ENCODE measurements at places on chromosomes 5 and 9.

- DNase-seq: no peak
Observed at GRCh38 chr5:6379246-6379645, 899 bp upstream of the MED10 start.

- DNase-seq: no peak
Observed at GRCh38 chr9:27460226-27461023, 63.7 kb upstream of the IFNK start.

- no peak for DNase-seq
Observed at GRCh38 chr5:33891788-33892619, at the start of gene ADAMTS12. TSS of gene ADAMTS12 (minus strand) at chr5:33891990. CDS start at chr5:33891856, 134 bp downstream.

- no peak for DNase-seq
Observed at GRCh38 chr9:4760122-4760521, 19.1 kb upstream of the AK3 start.

DNA sequence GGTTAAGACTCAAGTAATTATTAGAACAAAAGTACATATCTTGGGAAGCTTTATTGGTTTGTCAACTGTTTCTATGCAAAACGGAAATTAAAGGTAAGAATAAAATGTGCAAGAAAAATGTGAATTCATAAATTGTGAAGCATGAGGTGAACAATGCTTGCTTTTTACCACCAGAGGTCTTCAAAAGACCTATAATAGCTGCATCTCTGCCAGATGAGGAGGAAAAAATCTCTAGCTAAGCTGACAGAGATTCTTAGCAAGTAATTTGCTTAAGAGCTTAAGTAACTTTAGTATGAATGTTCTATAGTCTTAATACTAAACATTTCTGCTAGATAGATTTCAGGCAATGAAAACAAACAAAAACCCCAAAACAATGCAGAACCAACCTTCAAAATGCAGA is 54.1 kb downstream of the MRPS30 start:
- no peak for DNase-seq

DNA sequence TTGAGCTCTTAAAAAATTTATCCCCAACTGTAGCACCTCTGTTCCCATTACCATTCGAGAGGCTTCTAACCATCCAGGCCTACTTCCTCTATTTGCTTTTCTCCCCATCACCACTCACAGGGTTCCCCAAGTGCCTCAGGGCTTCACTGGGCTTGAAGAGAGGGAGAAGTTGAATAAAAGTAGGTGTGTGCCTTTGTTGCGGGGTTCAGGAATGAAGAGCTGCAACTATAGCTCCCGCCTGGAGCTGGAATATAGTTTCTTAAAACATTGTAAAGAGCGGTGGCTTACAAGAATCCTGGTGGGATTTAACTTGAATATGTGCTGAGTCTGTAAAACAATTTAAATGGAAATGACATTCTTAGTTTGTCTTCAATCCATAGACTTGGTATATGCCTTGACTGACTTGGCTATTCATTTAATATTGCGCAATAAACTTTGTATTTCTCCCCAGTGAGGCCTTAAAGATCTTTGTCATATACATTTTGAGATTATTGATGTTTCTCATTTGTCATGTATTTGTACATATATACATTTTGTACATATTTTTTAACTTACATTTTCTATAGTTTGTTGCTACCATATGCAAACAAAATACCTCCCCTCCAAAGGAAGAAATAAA is 7.2 kb downstream of the ENTREP1 start:
- no peak for DNase-seq

GRCh38 chr5:111004291-111004690 is 67.2 kb upstream of the TSLP start:
- no peak for DNase-seq

GRCh38 chr9:99736291-99736690 is 85.4 kb upstream of the NR4A3 start:
- no peak for DNase-seq

DNA sequence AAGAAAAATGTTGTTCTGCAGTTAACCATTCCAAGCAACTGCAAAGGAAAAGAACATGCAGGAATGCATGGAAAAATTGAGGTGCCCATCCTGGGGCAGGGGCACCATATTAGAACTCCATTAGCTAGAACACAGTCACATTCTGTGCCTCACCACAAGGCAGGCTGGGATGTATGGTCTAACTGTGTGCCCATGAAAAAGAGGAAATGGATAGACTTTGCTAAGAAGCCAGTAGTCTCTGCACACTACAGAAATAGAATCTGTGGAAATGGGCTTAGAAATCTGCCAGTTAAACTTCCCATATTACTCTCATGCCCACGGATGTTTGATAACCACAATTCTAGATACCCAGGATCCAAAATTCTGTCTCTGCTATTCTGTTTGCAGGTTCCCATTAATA is 423.8 kb upstream of the SMARCA2 start:
- DNase-seq: no peak

DNA sequence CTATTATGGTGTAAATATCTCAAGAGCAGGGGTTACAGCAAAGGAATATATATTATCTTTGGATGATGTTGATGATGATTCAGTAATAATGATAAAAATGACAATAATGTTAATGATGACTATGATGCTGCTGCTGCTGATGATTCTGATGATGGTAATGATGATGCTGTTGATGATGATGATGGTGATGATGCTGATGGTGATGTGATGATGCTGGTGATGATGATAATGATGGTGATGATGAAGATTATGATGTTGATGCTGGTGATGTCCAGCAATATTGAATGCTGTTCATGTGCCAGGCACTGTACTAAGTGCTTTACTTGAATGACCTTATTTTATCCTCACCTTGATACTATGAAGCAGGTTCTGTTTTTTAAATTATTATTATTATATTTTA is 226.0 kb upstream of the ANKH start:
- DNase-seq: no peak

- no peak for DNase-seq
Observed at GRCh38 chr5:83993803-83994202, 273.1 kb upstream of the HAPLN1 start.

GRCh38 chr9:133119103-133119845 is 1.8 kb downstream of the RALGDS start:
- no peak for DNase-seq

- DNase-seq: no peak
Observed at GRCh38 chr9:104374711-104375110, 129.4 kb upstream of the OR13F1 start.

GRCh38 chr9:107932046-107932445 is 442.5 kb upstream of the KLF4 start:
- DNase-seq: no peak

DNA sequence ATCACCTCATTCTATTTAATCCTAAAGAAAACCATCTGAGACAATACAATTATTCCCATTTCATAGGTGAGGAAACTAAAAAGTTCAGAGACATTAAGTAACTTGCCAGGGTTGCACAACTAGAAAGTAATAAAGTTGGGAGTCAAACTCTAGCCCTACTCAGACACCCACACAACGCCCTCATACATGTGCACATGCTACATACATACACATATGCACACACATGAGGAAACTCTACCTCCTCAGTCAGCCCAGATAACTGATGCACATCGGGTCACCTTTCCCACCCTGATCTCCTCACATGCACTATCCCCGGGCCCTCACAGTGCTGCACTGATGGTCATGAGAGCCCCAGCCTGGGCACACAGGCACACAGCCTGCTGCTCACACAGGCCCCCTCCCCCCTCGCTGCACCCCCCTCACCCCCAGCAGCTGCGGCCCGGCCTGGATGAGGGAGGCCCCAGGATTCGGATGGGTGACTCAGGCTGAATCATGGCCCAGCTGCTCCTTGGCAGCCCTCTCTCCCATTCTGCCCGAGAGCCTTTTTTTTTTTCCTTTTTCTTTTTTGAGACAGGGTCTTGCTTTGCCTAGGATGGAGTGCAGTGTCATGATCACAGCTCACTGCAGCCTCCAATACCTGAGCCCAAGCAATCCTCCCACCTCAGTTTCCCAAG is 5.0 kb upstream of the GPRIN1 start:
- no peak for DNase-seq

DNA sequence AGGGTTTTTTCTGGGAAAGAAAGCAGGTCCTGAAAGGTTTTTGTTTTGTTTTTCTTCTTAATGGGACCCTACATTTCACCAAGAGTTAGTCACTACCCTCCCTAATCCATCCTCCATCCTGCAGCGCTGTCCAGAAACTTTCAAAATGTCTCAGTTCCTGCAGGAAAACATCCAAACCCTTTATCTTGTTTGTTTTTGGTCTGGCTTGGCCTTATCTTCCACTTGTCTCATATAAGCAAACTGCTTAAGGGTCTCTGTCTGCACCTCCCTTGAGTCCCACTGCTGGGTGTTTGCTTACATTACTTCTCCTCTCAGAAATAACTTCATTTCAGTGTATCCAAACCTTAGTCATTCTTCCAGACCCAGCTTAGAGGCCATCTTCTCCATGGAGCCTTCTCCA is 11.0 kb upstream of the TRAF1 start:
- DNase-seq: no peak

DNA sequence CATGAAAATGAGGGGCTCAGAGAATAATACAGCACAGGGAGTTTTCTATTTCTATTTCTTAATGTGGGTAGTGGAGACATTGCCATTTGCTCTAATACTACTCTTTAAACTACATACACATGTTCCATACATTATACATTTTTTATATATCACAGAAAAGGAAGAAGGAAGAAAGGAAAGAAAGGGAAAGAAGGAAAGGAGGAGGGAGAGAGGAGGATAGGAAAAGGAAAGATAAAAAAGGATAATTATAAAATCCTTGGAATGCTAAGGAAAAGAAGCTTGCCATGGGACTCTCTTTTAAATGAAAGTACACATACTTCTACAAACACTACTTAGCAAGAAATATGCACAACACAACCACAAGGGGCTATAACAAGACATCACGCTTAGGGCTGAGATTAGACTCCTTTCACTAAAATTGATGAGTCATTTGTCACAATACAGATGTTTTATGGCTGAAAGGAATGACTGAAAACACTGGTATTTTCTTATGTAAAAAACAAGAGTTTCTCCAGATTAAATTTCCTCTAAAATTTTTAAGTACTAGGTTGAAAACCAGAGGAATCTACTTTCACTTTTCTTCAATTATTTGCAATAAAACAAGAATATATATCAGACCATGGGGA is 219.8 kb downstream of the ARL15 start:
- DNase-seq: no peak
